CD4-positive, alpha-beta T cell treated with Interleukin-17A for 1 hour (primary cell): ENCODE measurements at places on chromosomes 6 and 20.
A peak's percentile ranks its signal among the peaks of the same experiment; 100 is the strongest.

DNA sequence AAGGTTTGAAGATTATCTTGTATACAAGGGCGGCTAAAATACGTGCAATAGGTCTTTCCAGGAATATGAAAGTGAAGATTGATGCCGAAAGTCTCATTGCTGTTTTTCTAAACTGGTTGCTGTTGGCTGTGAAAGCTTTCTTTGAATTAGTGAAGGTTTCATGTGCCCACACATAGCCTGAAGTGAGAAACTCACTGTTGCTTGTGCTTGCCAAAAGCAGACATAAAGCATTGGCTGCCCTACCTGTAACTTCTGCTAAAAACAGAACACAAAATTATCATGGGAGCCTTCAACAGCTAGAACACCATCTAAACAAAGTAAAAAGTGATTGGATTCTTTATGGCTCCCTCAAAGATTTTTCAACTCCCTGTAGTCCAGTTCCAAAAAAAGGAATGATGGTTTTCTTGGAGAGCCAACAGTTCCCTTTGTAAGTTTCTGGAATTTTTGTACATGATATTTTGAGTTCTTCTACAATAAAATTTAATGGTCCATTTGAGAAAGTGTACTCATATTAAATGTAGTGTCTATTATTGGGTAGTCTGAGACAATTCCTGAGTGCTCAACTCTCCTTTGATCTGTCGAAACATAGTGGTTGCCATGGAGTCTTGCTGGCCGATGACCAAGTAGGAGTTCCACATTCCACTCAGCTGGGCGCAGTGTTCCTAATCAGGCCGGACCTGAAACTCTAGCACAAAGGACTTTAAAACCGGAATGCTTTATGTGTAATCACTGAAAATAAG lies 68.5 kb downstream of the PLEKHG1 start:
- no peak for DNase-seq

DNA sequence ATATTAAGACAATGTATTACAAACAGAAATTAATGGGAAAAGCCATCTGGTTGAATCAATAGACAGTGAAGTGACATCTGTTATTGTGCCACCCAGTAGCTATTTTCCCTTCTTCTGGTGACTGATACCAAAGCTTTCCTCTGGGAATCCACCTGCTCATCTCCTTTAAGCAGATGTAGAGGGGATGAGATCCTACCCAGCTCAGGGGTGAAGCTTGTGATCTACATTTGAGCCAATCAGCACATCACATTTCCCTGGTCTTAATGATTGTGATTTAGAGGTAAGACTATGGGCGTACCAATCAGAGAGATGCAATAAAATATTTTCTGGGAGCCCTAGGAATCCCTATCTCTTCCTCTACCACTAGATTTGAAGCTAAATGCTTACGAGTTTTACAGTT lies 782.9 kb downstream of the PTPRT start:
- no peak for DNase-seq

- DNase-seq = no peak
These were observed 100.4 kb downstream of the TOX2 start for GRCh38 chr20:44014807-44015732.

DNA sequence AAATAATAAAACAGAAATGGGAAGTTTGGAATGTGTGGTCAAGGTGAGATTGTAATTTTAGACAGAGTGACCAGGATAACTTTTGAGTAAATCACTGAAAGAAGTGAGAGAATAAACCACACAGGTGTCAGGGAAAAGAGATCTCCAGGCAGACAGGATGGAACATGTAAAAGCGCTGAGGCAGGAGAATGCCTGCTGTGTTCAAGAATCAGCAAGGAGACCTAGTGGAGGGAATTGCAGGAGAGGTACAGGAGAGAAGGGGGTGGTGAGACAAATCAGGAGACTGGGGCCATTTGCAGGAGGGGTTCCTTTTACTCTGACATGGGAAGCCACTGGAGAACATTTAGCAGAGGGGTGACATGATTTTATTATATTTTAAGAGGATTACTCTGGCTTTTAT lies 456.7 kb downstream of the NKAIN2 start:
- DNase-seq = no peak

DNA sequence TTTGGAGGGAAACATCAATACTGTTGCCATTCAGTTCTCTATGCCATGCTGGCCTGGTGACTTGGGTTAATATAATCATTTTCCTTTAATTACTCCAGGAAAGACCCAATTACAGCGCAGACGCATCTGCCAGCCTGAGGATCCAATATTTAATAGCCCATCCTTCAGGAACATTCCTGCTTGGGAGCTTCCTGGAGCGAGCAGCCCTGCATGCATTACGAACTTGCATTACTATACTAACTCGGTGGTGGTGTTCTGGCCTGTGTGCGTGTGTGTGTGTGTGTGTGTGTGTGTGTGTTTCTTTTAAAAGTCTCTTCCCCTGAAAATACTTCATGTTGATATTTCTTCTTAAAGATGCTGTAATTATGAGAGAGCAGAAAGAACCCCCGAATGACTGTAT lies 26.5 kb downstream of the PMEPA1 start:
- no peak for DNase-seq

GRCh38 chr20:3730803-3731672 lies 1.4 kb upstream of the HSPA12B start:
- no peak for DNase-seq

- DNase-seq = no peak
These were observed 772.8 kb upstream of the GJE1 start for GRCh38 chr6:141359953-141360352.

- no peak for DNase-seq
These were observed 62.4 kb upstream of the STXBP5 start for GRCh38 chr6:147141711-147142308.

DNA sequence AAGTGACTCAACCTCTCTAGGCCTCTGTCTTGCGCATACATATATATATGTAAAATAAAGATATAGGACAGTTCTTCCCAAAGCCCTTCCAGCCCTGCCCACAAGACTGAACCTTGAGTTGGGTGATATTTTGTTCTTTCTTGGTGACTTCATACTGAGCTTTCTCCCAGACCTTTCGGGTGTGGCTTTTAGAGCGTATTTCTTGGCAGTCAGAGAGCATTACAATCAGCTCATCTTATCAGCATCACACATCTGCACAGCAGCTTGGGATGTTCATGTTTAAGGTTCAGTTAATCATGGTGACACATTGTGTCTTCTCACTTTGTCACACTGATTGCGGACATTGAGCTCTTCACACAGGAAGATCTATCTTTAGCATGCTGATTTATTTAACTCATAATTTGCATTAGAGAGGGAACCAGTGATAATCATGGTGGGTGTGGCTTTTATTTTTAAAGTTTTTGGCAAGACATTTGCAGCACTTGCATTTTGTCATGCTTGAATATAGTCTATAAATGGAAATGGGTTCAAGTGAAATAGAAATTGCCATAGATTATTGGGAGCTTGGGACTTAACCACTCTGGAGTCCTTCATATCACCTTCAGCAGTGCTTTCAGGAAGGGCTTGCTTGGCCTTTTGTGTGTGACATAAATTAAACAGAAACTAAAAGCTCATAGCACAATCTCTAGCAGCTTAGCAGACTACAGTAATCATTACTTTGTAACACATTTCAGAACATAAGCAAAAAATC lies 8.3 kb downstream of the KIF3B start:
- DNase-seq = peak; percentile 73
